Stimulated activated naive CD8-positive, alpha-beta T cell treated with anti-CD3 and anti-CD28 coated beads, Interleukin-15, amount 100 ng/mL, for 72 hours (primary cell): ENCODE measurements at places on chromosomes 7 and 10.

DNA sequence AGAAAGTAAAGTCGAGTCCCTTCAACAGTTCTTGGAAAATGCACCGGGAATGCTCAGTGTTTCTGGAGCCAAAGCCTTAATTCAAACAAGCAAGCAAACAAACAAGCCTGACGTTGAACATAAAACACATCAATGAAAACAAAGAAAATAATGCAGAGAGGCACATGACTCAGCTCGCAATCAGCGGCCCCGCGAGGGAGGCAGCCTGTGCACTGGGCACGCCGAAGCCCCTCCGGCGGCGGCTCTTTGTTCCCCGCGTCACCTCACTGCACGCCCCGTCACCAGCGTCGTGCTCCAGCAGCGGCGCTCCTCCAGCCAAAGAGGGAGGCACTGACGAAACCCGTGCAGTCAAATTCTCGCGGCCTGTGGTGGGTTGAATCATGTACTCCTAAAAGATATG lies 151.5 kb downstream of the DNAJB6 start:
- no peak for DNase-seq

DNA sequence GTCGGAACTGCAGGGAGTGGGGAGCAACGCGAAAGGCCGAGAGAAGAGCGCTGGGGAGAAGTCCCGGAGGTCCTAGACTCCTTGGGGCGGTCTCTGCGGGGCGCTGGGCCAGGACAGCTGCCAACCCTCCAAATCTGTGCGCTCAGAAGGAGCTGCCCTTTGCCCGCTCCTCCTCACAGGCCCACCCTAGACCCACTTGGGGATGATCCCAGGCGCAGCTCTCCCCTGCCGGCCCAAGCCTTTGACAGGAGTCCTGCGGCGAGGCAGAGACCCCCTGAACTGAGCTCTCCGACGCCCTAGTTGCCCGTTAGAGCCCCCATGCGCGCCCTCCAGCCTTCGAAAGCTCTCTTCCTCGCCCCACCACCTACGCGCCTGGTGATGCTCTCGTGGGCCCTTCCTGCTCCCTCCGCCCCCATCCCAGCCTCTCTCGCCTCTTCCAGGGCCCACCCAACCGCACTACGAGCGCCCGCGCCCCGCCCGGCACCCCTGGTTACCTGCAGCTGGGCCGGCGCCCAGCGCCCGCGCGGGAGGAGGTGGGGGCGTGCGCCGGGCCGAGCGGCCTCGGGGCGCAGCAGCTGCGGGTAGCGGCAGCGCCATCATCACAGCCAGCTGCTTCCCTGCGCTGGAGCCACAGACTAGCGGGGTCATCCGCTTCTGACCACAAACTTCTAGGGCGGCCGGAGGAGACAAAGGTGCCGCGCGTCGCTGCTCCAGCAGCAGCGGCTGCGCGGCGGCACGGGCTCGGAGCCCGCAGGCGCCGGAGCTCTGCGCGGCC lies 353.4 kb downstream of the DNAJB6 start:
- DNase-seq = no peak

GRCh38 chr7:121714559-121715303 lies 158.2 kb upstream of the PTPRZ1 start:
- DNase-seq = no peak

DNA sequence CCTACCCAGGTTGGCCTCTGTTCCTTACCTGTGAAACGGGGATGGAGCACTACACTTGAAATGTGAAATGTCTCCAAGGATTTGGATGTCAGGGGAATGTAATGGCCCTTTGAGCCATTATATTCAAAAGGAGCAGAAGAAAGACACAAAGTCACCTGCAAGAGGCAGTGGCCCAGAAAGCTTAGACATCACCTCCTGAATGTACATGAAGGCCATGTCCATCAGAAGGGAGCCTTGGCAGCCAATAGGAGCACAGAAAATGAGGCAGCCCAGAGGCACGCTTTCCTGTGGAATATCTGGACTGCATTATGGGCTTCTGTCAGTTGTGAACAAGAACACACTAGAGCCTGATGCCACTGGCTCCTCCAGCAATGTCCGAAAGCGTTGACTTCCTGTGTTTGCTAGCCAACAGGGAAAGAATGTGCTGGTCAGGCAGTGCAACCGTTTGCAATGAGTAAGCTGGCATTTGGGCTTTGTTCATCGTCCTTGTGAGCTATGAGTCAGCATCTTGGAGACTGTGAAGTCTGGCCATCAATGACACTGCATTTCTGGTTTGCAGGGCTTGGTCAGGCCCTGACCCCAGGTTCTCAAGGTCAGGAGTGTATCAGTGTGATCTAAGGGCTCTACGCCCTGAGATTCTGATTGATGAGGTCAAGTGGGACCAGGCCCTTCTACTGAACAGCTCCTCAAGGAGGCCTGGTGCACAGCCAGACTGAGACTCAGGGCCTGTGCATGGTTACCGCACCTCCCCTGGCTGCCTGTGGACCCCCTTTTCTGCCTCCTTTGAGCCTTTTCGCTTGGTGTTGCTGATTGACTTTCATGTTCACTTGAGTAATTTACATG lies 222.4 kb downstream of the RPS24 start:
- no peak for DNase-seq

DNA sequence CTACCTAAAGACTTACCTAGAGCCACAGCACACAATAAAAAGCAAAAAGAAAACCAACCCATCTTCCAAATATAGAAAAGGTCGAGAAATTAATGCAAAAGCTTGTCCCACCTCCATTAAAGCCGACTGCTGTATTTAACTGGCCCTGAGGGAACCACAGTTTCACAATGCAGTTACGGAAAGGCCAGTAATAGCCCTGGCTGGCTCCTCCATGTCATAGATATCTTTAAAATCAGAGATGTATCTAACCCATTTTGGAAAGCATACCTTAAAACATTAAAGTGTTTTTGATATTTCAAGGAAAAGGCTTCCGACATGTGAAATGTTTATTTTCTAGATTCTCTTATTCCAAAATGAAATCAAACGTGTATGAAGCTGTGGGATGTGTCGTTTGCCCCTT lies 23.0 kb downstream of the HDAC9 start:
- DNase-seq = no peak

DNA sequence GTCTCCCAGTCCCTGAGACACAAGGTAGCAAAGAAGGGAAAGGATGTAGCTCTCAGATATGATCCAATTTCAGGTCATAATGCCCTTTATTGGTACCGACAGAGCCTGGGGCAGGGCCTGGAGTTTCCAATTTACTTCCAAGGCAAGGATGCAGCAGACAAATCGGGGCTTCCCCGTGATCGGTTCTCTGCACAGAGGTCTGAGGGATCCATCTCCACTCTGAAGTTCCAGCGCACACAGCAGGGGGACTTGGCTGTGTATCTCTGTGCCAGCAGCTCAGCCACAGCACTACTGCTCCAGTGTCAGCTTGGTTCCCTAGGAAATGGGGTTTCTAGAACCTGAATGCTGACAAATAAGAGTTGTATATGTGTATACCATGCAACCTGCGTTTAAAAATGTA lies 74.6 kb upstream of the PRSS58 start:
- no peak for DNase-seq

DNA sequence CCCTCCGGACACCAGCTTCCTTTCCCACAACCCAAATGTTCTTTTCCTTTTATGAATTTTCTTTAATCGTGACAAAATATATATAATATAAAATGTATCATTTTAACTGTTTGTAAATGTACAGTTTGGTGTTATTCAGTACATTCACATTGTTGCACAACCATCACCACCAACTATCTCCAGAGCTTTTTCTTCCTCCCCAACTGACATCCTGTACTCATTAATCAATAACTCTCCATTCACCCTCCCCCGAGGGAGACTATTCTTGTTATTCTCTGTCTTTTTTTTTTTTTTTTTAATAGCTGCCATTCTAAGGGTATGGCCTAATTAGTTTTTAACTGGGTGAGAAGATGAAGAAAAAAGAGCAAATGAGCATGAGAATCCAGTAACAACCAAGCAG lies 30.6 kb upstream of the ITGB1 start:
- DNase-seq = no peak

DNA sequence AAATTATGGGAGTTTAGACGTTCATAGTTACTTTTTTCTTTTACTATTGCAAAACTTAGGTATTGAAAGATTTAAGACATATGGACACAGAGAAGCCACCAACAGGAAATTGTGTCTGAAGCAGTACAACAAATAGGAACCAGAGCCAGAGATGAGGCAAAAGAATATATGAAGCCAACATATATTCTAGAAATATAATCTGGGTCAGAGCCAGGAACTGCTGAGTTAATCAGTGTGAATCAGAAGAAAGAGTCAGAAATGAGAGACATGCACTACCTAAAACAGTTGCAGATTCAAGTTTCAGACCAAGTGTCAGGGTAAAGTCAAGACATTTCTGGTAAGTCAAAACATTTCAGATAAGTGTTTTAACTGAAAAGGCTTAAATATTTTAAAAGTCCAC lies 67.7 kb downstream of the DGKB start:
- DNase-seq = no peak

DNA sequence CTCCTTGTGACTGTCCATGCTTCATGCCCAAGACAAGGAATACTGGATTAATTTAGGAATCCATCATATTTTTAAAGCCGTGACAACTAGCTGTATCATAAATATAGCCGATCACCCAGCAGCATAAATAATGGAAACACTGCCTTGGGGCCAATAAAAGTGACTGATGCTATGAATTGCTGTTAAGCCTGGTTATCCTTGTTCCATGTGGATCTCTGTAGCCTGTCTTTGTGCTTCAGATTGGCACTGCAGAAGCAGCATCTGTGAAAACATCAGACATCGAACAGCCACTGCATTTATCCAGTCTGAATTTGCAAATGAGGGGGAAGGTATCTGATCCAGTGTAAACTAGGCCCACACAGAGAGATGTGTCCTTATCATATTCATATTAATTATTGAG lies 1181.8 kb downstream of the SORCS1 start:
- DNase-seq = no peak

- DNase-seq = no peak
These were observed 75.1 kb upstream of the DDC start for GRCh38 chr7:50640256-50640655.

GRCh38 chr10:17923728-17924127 lies 28.0 kb upstream of the SLC39A12 start:
- DNase-seq = no peak

DNA sequence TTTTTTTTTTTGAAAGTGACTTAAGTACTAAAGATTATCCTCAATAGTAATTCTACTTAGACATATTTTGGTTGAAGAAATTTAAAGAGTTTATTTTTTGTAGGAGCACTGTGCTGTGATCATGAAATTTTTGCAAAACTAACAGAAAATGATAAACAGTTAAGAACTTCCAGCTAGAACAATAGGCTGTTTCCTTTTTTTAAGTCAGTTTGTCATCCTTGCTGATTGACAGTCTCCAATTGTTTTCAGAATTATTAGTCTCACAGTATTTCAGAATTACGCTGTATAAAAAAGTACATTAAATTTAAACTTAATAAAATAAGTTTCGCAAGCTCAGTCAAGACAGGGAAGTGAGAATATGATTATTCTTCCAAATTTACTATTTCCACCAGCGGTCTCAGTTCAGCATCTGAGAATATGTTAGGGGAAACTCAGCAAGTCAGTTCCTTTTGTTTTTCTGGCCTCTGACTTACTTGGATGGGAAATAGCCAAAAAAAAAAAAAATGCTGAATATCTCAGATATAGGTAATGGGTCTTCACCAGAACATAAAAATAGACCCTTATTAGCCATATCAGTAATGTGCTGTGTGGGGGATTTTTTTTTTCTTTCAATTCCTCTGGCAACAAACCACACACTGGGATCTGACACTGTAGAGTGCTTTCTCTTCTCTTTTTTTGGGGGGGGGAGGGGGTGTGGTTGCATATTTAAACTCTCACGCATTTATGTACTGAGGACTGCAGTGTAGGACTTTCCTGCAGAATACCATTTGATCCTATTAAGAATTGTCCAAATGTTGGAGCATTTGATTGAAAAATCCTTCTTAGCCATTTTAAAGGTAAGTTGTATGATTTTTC lies at the start of gene CD36:
TSS of gene CD36 (plus strand) at position 732 of the 855 bp plus-strand sequence. CDS start 8,099 bp downstream, outside the sequence.
- DNase-seq = no peak

- DNase-seq = no peak
These were observed 95.6 kb downstream of the SNX13 start for GRCh38 chr7:17844514-17845196.

GRCh38 chr7:18508443-18509427 lies 13.2 kb downstream of the HDAC9 start:
- no peak for DNase-seq

DNA sequence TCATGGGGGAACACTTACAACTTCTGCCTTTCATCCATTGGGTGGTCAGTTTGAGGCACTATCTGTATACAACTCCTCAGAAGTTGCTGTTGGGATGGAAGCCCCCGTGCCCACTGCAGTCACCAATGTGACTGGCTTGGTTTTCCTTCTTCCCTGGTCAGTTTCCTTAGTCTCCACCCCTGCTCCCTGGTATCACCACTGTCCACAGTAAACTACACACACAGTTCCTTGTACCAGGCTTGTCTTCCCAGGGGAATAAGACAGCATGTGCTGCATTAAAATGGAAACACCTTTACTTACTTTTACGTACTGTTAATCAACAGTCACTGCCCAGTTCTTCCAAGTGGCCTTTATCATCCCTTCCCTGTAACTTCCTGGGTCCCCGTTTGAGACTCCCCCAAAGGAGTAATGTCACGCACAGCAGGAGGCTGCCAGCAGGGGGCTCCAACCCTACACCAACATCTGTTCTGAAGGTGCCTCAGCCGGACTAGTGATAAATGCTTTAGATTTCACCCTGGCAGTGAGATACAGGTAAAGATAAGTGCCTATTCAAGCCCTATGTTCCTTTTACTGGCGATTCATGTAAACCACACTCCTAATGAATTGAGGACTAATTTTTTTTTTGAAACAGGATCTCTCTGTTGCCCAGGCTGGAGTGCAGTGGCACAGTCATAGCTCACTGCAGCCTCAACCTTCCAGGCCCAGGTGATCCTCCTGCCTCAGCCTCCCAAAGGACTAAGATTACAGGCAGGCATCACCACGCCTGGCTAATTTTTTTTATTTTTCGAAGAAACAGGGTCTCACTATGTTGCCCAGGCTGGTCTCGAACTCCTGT lies 45.3 kb upstream of the PIK3AP1 start:
- peak; percentile 68 for DNase-seq

GRCh38 chr10:44022203-44022602 lies 362.7 kb downstream of the CXCL12 start:
- DNase-seq = no peak

DNA sequence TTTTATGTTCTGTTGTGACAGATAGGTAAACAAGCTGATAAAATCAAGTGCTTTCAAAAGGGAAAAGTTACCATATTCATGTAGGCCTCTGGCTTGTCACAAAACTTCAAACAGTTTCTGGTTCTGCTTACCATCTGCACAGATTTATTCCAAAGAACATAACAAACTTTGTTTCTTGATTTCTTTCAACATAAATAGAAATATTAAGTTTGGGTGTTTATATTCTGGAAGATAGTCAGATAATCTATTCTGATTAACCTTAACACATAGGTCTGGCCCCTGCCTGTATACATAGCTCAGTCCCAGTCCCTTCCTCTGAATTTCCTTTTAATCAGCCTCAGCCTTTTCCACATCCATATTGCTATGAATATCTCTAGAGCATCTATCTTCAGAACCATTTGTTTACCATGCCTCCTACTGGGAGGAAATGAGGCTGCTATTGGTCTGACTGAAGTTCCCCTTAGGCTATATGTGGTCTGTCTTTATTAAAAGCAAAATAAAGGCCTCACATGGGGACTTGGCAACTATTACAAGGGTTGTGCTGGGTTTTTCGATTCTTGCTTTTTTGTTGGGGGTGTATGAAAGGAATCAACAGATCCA lies 319.0 kb downstream of the HPSE2 start:
- no peak for DNase-seq

GRCh38 chr10:20962165-20962564 lies 65.1 kb upstream of the NEBL start:
- no peak for DNase-seq

- no peak for DNase-seq
These were observed 5.0 kb upstream of the PDK4 start for GRCh38 chr7:95601316-95601715.
